Chondrocyte (in vitro differentiated cells): ENCODE measurements at places on chromosomes 11 and 22.

DNA sequence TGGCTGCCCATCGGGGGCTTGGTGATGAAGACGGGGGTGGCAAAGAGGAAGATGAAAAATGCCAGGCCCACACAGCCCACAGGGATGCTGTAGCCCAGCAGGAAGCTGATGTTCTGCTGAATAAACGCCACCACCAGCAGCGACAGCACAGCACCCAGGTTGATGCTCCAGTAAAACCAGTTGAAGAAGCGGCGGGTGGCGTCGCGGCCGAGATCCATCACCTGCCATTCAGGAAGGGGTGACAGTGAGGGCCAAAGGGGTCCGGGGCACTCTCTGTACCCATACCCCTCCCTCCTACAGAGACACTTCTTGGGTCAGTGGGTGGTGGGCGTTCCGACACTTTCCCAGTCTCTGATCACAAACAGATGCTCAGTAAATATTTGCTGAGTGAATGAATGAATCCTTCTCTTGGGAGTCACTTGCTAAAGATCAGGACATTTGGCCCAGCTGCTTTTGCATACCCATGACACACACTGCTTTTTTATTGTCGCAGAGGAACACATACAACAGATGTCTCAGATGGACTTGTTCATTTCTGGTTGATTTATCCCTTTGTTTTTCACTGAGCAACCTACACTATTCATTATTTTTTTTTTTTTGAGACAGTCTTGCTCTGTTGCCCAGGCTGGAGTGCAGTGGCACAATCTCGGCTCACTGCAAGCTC, 5.2 kb downstream of the SLC15A3 start:
- DNase-seq, result no peak

DNA sequence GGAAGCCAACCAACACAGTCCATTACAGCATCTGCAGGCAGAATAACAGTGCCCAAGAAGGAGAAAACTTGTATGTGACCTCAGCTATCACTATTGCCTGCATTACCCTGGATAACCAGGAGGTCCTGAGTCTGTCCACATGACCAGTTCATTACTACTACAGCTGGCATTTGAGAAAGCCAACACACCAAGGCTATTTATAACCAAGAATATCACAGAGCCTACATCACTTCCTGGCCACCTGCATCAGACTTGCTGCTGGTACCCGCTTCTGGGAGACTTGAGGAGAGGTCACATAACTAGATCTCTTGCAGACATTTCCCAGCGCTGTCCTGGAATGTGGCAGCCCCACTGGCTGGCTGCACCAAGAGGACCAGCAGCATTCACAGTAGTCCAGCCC, 11.1 kb upstream of the OR56B4 start:
- no peak for DNase-seq

- no peak for DNase-seq
Observed at GRCh38 chr11:76987203-76987602, 47.0 kb upstream of the B3GNT6 start.

- DNase-seq, result no peak
Observed at GRCh38 chr11:119062779-119063178, 4.8 kb upstream of the VPS11 start.

- no peak for DNase-seq
Observed at GRCh38 chr11:117891362-117891761, 14.9 kb upstream of the FXYD6 start.

GRCh38 chr11:400241-400689, 6.3 kb downstream of the PKP3 start:
- no peak for DNase-seq
